ENCODE measurements at places on chromosomes 2 and 18. TPM values are rescaled to one million over a fixed set of nuclear protein-coding genes. Genes with fewer than 3 reads are reported as not detected.
A peak's percentile ranks its signal among the peaks of the same experiment; 100 is the strongest.

GRCh38 chr18:63936156-63936931 is 12.8 kb upstream of the HMSD start:
- DNase-seq, result peak; percentile 47

Gene MDH1B
- polyA plus RNA-seq, result 12.7 TPM

DNA sequence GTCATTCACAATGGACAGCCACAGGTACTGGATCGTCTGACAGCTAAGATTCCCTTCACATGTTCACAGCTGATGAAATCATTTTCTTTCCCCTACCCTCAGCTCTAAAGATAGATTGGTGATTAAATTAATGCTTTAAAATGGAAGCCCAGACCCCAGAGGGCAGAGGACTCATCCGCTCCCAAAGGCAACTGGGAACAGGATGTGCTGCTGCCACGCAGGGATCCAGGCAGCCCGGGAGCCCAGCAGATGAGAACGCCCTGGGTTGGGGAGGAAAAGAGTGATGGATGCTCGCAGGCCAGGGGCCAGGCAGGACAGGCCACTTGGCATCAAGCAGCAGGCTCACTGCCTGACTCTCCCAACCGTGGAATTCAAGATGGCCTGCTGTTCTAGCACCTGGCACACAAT is 41.3 kb downstream of the HDHD2 start:
- no peak for DNase-seq

GRCh38 chr18:63208676-63209075 is 110.9 kb downstream of the BCL2 start:
- DNase-seq, result no peak

DNA sequence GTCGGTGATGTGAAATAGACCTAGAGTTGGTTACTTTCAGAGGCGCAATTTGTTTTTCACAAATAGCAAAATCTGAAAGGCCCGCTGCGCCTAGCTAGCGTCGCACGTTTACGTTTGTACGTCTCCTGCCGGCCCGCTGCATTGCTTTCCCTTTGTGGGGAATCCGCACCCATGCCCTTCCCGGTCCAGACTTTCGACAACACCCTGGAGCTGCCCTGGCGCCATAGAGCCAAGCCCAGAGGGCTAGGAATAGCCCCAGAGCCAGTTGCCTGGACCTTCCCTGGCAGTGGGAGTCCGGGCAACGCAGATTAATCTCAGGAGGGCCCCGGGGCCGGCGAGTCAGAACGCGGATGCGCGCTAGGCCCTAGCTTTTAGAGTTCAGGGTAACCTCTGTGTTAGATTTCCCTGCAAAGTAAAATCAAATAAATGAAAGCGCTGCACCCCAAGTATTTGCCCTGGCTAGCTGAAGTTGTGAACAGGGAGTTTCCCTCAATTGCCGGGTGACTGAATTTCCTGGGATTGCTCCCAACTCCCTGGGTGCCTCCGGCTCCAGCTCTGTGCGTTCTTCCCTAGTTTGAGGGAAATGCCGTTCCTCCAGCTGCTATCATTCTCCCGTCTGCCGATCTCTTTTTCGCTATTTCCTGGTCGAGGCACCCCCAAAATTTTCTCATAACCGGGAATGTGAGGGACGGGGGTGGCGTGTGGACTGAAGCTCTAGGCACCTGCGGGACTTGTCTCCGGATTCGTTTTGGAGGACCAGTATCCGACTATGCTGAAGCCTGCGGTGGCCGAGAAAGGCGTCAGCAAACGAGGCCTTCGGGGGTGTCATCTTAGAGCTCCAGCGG is 1.2 kb upstream of the EN1 start:
- no peak for DNase-seq

DNA sequence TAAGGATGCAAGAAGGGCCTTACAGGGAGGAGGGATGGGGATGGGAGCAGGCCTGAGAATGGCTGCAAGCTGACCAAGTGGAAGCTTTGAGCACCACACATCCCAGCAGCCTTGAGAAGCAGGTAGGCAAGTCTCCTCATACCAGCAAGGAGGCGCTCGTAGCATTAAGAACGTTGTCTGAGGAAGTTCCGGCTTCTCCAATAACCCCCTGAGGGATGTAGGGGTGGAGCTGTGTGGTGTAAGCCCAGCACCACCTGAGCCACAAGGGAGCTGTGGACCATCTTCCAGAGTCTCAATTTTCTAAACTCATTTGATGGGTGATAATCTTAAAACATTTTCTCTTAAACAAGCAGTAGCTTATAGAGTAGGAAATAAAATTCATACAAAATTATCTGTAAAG is 50.6 kb downstream of the ST3GAL5 start:
- DNase-seq, result no peak

Gene CHAC2
- 4.6 TPM for polyA plus RNA-seq

DNA sequence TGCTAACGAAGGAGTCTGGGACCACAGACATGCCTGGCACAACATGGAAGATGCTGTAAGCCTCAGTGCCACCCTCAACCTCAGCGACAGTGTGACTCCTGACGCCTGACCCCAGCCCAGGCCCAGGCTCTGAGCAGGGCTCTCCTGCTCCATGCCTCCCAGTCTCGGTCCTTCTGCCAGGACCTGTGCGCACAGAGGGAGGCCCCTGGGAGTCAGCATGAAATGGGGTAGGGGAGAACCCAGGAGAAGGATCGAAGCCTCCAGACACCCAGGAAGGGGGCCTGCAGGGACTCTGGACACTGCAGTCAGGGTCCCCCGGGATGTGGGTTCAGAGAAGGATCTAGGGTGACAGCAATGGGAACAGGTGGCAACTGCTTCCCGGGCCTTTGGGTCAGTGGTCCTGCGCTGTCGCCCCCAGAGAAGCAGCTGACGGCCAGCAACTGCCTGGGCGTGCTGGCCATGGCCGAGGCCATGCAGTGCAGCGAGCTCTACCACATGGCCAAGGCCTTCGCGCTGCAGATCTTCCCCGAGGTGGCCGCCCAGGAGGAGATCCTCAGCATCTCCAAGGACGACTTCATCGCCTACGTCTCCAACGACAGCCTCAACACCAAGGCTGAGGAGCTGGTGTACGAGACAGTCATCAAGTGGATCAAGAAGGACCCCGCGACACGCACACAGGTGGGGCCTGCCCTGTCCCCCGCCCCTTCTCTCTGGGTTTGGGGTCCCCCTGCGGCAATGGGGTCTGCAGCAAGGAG is 233.9 kb downstream of the ATAD2B start:
- DNase-seq, result no peak

Gene PDK1
- polyA plus RNA-seq, result 11.1 TPM

Gene SERPINB13
- not detected for polyA plus RNA-seq

Gene ESPNL
- polyA plus RNA-seq, result 2.3 TPM

Gene KDSR
- 48.2 TPM for polyA plus RNA-seq

Gene CDK15
- 1.3 TPM for polyA plus RNA-seq

DNA sequence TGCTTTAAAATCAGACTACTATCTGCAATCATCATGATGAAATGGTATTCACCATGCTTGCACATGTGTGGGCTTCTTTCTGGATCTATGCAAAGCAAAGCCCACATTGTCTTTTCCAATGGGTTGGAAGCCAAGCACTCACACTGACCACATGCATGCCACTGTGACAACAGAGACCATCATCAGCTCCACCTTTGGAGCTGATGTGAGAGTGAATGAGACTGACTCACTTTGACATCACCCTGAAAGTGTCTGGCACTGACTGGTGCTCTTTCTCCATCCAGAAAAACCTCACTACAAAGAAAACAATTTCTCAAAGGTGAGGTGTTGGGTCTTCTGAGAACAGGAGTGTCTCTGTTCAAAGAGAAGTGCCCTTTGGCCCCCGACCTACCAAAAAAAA is 4.7 kb downstream of the MYO5B start:
- DNase-seq, result no peak

Gene TMEM37
- 46.3 TPM for polyA plus RNA-seq

GRCh38 chr2:235050980-235051351 is 99.1 kb downstream of the SH3BP4 start:
- peak; percentile 82 for DNase-seq

- no peak for DNase-seq
Measured at GRCh38 chr2:216160786-216161185, 51.6 kb downstream of the XRCC5 start.

DNA sequence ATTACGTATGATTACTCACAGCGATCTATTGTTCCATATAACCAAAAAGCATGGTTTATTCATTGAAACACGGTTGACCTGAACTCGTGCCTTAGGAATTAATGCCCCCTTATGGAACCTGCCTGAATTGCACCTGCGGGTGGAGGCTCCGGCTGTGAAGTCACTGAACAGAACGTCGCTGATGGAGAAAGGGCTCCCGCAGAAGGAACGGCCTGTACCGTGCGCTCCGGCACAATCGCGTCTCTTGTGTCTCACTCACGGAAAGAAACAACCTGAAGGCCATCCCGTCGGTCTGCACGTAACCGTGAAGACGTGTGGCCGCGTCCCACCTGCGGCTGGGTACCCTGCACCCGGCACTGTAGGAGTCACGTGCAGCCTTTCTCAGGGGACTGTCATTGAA is 133.1 kb downstream of the NFATC1 start:
- peak; percentile 75 for DNase-seq

- DNase-seq, result no peak
Measured at GRCh38 chr18:7592305-7593071, 25.4 kb downstream of the PTPRM start.

Gene SLC9A2
- 9.6 TPM for polyA plus RNA-seq
